Activated T-helper 1 cell treated with Interleukin-2 at 50 U/mL for 16 hours (primary cell): ENCODE measurements at places on chromosomes 4 and X.

GRCh38 chrX:38989076-38989475, 187.8 kb downstream of the MID1IP1 start:
- DNase-seq, result no peak

- no peak for DNase-seq
These were observed 31.1 kb downstream of the HERC6 start for GRCh38 chr4:88409789-88410188.

DNA sequence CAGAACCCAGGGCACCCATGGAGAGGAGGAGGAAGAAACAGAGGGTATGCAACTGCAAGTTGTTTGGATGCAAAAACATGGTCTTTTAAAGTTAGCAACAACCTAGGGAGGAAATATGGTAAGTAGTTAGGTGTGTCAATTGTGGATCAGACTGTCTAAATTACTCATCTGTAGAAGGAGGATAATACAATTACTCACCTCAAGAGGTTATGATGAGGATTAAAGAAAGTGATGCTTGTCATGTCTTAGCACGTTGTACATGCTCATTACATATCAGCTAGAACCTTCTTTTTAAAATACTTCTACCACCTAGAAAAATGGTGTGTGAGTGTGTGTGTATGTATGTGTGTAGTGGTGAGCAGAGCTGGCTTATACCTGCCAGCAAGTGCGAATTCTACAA, 2.3 kb upstream of the C1QTNF7 start:
- no peak for DNase-seq

GRCh38 chr4:3780347-3781171, 14.4 kb downstream of the ADRA2C start:
- DNase-seq, result no peak

DNA sequence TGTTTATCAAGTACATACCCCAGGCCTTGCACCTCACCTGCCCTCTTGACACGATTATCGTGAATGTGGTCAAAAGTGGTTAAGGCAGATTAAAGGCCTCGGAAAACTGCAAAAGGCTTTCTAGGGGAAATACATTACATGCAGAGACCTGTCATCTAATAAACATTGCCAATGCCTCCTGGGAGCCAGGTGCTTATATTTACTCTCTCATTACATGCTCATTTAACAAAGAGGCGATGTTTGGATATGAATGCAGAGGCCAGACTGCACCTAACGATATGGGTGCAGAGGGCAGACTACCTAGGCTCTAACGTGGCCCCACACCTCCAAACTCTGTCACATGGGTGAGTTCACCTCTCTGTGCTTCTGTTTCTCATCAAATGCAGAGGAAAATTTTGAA, 14.5 kb downstream of the CRMP1 start:
- no peak for DNase-seq

GRCh38 chr4:109434007-109434971, 674 bp downstream of the SEC24B start:
- DNase-seq, result peak; percentile 2

- no peak for DNase-seq
These were observed 58.1 kb downstream of the ZFYVE28 start for GRCh38 chr4:2360396-2360730.

- DNase-seq, result no peak
These were observed 33.9 kb upstream of the GALNTL6 start for GRCh38 chr4:171779301-171779700.

GRCh38 chr4:84901740-84902281, 64.7 kb downstream of the WDFY3 start:
- DNase-seq, result no peak

- DNase-seq, result no peak
These were observed 79.1 kb downstream of the AMOT start for GRCh38 chrX:112761242-112762207.

DNA sequence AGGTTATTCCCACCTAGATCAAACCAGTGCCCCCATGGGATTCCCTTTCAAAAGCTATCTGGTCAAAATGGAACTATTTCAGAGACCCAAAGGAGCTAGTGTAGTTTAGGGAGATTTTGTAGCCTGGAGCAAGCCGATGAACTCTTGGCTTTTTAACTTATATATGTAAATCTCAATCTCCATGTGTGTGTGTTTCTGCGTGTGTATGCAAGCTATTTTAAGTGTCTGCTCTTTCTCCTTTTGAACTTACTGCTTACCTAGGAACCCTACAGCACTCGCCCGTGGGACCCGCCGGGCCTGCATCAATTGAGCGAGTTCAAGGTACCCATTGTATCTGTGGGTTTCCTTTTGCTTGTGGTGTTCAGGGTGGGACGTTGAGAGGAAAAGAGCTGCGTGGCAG, 10.4 kb downstream of the CSTF2 start:
- DNase-seq, result no peak
